Tibial nerve (tissue), 4 donors: ENCODE measurements at places on chromosomes 7 and 10.

DNA sequence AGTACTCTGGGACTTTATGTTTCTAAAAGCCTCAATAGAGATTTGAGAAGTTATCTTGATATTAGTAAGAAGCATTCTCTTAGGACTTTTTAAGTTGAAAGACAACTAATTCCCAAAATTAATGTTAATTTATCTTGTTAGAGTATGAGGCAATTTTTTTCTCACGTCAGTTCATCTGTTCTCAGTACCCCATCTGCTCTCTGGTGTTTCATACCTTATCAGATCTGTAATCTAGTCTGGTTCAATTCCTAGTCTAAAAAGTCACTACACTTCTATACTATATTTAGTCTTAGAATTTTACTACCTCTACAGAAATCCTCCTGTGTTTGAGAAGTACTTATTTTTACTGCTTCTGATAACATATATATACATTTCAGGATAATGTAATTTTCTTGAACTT is 66.1 kb downstream of the LRGUK start:
- DNase-seq: no peak

GRCh38 chr10:88730864-88731263 is 24.8 kb downstream of the LIPK start:
- no peak for DNase-seq

- no peak for DNase-seq
Observed at GRCh38 chr10:84719687-84720086, 391.3 kb downstream of the CCSER2 start.

GRCh38 chr10:73877533-73878160 is 3.3 kb upstream of the CAMK2G start:
- DNase-seq: no peak

DNA sequence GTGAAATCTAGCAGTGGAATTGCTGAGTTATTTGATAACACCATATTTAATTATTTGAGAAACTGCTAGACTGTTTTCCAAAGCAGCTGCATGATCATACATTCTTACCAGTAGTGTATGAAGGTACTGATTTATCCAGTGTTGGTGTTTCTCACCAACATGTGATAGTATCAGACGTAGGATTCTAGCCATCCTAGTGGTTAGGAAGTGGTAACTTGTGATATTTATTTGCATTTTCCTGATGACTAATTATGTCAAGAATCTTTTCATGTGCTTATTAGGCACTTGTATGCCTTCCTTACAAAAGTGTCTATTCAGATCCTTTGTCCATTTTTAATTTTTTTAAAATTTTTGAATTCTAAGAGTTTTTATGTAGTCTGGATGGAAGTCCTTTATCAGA is 54.2 kb upstream of the PLXDC2 start:
- no peak for DNase-seq

GRCh38 chr10:120433141-120433540 is 23.9 kb upstream of the PLPP4 start:
- no peak for DNase-seq

DNA sequence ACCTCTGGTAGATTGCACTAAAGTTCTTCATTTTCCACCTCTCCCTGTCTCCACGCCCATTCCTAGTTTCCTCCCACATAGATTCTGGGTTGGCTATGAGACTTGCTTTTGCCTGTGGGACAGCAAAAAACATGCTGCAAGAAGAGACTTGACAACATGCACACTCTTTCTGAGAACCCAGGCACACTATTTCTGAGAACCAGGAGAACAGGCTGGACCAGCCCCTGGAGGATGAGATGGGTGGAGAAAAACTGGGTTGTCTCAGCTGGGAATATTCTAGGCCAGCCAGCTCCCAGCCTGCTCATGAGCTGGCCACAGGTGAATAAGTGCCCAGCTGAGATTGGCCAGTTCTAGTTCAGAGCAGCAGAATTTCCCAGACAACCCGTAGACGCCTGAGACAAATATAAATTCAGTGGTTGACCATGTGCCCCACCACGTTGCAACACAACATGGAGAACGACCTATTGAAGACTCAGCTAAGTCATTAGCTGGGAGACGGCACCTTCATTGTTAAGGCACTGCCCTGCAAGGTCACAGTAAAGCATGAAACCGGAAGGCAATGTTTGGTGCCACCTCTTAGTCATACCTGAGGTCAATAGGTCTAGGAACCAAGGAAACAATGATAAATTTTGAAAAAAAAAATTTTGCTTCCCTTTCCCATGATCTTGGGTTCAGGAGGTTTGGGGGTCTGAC is 92.7 kb upstream of the AKR1E2 start:
- DNase-seq: no peak

DNA sequence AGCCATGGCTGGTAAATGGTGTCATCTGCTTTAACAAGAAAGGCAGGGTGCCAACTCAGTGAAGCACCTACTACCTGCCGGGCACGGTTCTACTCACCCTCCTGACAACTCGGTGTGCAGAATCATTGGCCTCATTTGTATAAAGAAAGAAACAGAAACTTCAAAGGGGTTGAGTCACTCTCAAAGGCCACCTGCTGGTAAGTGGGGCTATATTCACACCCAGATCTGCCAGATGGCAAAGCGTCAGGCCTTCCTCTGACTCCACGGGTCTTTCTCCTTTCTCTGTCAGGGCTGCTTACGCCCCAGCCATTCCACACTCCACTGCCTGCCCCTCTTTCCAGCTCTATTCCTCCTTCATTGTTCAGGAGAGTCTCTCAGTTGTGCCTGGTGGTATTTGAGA is 309.2 kb downstream of the GFRA1 start:
- DNase-seq: no peak

DNA sequence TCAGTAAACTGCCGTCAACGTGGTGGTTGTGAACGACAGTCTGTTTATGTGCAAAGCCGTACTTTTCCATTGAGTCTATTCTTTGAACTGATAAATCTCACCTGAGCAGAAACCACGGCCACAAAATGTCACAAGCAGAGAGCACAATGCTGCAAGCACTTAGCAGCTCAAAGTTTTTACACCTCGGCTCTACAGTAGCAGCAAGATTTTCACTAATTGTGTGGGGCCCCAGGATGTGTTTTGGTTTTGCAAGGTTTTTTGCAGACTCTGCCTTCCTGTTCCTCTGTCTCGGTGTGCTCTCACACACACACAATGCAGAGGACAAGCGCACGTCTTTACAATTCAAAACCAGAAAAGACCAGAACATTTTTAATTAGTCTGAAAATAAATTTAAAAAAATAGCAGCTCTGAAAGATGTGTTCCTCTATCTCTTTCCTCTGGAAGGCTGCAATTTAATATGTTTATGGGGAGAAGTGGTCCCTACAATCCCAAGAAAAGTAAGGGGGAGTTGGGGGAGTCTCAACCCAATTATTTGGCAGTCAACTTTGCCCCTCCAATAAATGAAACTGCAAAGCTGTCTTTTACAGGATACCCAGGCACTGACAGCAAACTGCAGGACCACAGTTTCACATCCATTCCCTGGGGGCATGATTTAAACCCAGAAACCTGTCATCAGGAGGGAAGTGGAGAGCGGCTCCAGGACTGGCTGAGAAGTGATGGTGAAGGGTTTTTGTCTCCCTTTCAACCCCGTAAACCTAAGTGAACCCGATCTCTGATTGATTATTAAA is 73.8 kb upstream of the SFMBT2 start:
- DNase-seq: no peak

GRCh38 chr7:45070254-45070642 is 18.5 kb downstream of the NACAD start:
- DNase-seq: no peak

DNA sequence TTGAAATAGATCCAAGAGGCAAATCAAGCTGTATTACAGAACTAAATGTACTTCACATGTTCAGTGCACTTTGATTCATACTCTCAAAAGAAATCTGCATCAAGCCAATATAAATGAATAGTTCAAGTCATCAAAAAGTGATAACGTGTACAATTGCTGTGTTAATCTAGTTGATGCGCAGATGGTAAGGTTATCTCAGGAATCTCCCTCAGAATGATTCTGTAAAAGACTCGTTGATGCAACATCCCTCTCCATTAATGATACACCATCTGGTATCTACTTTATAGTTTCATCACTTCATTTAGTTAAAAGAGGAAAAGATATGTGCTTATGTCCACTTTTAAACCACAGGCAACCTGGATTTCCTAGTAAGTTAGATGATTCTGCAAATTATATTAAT is 200.6 kb downstream of the CHCHD3 start:
- no peak for DNase-seq

- DNase-seq: no peak
Observed at GRCh38 chr10:3729397-3729976, 55.5 kb downstream of the KLF6 start.

- no peak for DNase-seq
Observed at GRCh38 chr7:16930946-16931345, 49.2 kb upstream of the AGR3 start.

DNA sequence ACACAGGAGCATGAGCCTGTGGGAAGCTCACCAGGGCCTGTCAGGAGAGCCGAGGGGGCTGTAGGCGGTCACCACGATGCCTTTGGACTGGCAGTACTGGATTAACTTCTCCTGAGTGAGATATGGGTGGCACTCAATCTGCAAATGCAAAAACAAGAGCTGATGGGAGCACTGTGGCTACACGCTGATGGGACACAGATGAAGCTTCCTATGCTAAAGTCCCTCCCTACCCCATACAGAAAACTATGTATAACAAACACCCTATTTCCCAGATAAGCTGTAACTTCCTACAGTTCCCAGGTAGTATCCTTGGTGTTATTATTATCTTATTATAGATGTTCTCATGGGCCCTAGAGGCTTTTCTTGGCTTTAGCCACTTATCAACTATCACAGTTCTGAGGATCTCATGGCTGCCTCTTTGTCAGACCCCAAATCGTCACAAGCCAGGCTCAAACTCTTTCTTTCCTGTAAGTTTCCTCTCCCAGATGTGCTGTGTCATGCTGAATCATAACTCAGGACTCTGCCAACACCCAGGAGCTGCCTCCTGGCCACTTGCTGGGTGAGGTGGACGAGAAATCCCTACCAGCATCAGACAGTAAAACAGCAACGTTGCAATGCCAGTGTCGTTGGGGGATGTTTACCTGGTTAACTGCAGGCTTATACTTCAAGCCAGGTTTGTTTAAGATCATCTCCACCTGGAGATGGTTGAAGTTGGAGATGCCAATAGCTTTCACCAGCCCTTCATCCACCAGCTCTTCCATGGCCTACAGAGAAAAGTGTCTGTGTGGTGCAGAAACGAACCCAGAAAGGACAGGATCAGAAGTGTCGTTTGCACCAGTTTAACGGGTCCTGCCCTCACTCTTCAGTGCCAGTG is 10.3 kb downstream of the AKR1B1 start:
- DNase-seq: no peak

DNA sequence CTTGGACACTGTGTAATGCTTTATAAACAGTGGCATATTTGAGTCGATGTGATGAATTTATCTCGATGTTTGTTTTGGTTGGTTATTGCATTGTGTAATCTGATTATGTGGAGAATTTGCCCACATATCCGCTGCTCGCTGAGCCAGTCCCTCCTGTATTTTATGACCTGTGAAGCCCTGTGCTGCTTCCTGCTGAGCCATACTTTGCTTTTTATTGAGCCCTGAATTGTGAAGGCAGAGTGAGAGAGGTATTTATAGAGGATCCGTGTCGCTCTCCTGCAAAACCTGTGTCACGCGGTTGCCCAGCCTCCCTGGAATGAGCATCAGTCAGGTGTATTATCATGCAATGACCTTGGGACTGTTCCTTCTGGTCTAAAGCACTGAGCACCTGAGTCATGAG is 253.7 kb downstream of the ARHGAP21 start:
- no peak for DNase-seq
